ENCODE measurements at places on chromosomes 4 and X.

DNA sequence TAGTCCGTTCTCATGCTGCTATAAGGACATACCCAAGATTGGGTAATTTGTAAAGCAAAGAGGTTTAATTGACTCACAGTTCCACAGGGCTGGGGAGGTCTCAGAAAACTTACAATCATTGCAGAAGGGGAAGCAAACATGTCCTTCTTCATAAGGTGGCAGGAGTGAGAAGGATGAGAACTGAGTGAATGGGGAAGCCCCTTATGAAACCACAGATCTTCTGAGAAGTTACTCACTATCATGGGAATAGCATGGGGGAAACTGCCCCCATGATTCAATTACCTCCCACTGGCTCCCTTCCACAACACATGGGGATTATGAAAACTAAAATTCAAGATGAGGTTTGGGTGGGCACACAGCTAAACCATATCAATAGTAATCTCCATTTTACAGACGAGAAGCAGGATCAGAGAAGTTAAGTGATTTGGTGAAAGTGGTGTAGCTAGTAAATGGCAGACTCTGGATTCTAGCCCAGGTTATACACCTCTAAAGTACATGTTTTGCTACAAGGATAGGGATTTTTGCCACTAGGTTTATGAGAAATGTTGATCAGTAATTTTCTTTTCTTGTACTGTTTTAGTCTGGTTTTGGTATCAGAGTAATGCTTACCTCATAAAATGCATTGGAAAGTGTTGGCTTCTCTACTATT, 47.3 kb upstream of the C1GALT1C1 start:
- DNase-seq, result no peak

- no peak for DNase-seq
These were observed 17.7 kb downstream of the OGT start for GRCh38 chrX:71550578-71550977.

GRCh38 chrX:136999024-136999423, 34.8 kb downstream of the GPR101 start:
- no peak for DNase-seq

DNA sequence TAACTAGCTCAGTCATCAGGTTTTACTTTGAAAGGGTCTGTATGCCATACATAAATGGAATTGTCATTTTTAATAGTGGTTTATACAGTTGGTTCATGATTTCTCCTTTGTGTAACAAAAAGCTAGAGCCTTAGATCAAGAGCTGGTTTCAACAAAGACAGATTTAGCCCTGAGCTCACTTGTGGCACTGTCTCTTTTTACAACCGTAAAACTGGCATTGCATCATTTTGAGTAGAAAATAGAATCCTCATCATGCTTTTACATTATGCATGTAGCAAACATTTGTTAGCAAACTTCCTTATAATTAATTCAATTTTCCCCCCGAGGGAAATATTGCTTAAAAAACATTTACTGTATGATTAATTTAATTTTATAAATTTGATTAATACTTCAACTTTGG, 1871.5 kb downstream of the ARAP2 start:
- no peak for DNase-seq

DNA sequence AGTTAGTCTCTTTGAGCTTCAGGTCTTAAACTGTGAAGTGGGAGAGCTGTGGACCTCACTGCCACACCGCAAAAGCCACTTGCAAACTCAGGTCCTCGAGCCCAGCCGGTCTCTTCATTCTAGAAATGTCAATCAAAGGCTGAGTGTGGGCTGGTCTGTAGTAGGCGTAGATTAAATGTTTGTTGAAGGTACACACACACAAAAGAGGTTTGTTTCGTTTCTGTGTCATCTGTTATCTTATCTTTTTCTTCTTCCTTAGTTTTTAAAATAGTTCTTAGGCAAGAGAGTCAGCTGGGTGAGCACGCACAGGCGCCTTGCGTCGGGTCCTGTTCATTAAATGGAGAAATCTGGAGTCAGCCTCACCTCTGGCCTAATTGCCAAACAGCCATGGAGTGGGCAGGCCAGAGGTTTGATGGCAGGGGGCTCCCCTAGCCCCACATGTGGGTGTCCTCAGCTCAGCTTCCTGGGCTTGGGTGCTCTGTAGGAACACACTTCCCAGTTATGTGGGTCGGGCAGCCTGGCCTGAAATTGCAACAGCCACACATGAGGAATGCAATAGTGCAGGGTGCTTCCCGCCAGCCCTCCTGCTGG, 836 bp upstream of the PSAPL1 start:
- no peak for DNase-seq

Measured in GM12891 (cell line).